ENCODE measurements at places on chromosomes 1 and 21.

GRCh38 chr1:212981571-212982328, 31.4 kb downstream of the VASH2 start:
- DNase-seq: peak; percentile 56

DNA sequence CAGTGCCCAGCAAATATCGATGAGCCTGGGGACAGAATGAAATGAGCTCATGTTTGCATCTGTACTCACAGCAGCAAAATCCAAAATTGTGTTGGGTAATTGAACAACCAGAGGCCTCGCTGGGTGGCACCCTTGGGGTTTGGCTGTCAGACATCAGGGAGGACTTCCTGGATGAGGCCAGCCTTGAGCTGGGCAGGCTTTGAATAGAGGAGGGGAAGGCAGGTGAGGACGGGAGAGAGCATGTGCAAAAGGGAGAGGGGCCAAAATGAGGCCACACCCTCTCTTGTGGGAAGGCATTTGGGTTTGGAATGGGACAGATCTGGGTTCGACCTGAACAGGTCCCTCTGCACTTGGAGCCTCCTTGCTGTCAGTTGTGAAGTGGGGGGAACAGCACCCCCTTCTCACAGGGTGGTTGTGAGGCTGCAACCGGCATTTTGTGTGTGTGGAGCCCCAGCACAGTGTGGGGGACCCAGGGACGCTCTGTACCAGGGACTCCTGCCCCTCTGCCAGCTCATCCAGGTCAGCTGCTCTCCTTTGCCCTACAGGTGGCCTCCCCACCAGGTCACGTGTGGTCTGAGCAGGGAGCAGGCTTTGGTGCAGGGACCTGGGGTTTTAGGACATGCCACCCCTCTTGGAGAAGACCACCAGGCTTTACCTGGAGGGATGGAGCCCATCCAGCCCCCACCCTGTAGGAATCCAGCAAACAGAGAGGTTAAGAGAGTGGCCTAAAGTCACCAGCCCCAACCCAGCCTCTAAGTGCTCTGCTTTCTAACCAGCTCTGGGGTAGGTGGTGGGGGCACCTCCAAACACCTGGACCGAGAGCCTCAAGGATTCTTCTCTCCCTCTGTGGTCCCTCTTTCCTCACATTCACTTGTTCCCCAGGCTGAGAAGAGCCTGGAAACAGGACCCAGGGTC, 521.8 kb downstream of the PTPRU start:
- DNase-seq: no peak

- no peak for DNase-seq
Measured at GRCh38 chr1:245129319-245130240, 25.2 kb upstream of the KIF26B start.

DNA sequence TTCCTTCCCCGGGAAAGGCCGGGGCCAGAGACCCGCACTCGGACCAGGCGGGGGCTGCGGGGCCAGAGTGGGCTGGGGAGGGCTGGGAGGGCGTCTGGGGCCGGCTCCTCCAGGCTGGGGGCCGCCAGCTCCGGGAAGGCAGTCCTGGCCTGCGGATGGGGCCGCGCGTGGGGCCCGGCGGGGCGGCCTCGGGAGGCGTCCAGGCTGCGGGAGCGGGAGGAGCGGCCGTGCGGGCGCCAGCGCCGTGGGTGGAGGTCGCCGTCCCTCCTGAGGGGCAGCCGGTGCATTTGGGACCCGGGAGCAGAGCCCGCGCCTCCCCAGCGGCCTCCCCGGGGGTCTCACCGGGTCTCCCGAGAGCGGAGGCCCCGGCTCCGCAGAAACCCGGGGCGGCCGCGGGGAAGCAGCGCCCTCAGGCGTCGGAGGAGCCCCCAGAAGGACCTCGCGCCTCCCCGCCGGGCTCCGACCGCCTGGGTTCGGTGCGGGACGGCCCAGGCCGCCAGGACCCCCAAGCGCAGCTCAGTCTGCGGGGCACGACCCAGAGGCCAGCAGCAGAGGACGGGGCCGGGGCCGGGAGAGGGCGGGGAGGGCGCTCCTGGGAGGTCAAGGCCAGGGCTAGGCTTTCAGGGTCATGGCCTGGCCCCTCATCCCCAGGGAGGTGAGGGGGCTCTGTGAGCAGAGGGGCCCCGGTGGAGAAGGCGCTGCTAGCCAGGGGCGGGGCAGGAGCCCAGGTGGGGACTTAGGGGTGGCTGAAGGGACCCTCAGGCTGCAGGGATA, 7.2 kb upstream of the SLX9 start:
- DNase-seq: peak; percentile 33

GRCh38 chr1:41241749-41242341, at the start of gene SCMH1:
Gene SCMH1, minus strand, starts transcription at chr1:41242306. Its CDS starts 56,173 bp downstream, at chr1:41186133.
- DNase-seq: peak; percentile 78

- no peak for DNase-seq
Measured at GRCh38 chr1:118535901-118536300, 350.9 kb upstream of the SPAG17 start.
